ENCODE measurements at places on chromosomes 4 and X.

DNA sequence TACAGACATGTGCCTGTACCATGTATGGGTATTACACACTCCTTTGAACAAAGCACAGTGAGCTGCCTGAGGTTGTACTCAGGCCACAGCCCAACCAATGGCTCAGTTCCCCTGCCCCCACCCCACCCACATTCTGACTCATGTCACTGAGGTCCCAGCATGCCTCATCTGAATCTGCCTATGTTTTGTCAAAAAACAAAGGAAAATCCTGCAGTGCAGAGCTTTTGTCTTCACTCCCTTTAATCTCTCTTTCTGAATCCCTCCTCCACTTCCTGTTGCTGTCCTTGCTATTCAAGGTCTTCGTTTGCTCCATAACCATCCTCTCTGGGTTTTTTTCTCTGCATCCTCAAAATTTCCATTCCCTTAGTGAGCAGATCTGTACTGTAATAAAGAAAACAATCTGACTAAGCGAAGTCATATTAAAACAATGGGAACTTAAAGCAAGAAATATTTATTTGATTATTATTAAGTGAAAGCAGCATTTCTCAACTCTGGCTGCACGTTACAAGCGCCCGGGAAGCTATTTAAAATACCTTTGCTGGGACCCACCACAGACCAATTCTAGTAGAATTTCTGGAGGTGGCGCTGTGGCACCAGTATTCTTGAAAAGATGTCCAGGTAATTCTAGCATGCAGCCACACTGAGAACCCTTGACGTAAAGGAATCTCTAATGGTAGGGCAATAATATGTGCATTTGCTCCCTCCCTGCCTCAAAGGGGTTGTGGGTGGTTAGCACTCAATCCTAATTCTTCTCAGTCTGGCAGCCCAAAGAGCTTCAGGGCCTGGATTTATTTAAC is 8.7 kb downstream of the GUCY2F start:
- DNase-seq, result peak; percentile 1

- no peak for DNase-seq
Measured at GRCh38 chr4:156439576-156440200, 486.0 kb upstream of the CTSO start.

GRCh38 chr4:146051728-146052391 is 113.2 kb upstream of the ZNF827 start:
- no peak for DNase-seq

- DNase-seq, result no peak
Measured at GRCh38 chr4:52628543-52628942, 30.6 kb downstream of the USP46 start.

- DNase-seq, result no peak
Measured at GRCh38 chr4:85482010-85482738, 7.2 kb downstream of the ARHGAP24 start.

DNA sequence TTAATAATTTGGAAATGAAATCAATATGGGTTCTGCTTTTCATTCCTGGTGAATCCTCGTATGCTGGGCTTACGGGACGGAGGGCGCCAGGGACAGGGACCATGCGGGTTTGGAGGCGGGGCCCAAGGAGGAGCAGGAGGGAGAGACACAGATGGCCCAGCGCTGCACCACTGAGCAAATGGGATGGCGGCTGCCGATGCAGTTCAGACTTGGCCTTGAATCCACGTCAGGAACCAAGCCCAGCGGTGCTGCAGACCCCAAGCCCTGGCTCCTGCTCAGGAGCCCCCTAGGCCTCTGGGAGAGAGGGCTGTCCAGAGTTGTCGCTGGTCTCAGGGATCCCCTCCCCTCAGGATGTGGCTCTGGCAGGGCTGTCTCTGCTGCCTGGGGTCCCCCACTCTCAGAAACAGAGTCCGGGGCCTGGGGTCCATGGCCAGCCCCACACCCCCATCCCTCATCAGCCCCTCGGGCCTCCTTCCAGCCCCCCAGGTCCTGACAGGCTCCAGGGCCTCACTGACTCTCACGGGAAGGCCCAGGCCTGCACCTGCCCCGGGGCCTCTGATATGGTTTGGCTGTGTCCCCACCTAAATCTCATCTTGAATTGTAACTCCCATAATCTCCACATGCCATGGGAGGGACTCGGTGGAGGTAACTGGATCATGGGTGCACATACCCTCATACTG is 75.2 kb downstream of the FAM53A start:
- DNase-seq, result no peak

- no peak for DNase-seq
Measured at GRCh38 chr4:5574386-5574785, 134.0 kb downstream of the EVC2 start.

- DNase-seq, result no peak
Measured at GRCh38 chrX:123871309-123871708, 11.5 kb downstream of the XIAP start.
